ENCODE measurements at places on chromosomes 3 and 15.

GRCh38 chr3:83453056-83453455 is 1505.7 kb upstream of the CADM2 start:
- DNase-seq, result no peak

GRCh38 chr3:182241766-182242488 is 530.2 kb downstream of the SOX2 start:
- DNase-seq, result no peak

DNA sequence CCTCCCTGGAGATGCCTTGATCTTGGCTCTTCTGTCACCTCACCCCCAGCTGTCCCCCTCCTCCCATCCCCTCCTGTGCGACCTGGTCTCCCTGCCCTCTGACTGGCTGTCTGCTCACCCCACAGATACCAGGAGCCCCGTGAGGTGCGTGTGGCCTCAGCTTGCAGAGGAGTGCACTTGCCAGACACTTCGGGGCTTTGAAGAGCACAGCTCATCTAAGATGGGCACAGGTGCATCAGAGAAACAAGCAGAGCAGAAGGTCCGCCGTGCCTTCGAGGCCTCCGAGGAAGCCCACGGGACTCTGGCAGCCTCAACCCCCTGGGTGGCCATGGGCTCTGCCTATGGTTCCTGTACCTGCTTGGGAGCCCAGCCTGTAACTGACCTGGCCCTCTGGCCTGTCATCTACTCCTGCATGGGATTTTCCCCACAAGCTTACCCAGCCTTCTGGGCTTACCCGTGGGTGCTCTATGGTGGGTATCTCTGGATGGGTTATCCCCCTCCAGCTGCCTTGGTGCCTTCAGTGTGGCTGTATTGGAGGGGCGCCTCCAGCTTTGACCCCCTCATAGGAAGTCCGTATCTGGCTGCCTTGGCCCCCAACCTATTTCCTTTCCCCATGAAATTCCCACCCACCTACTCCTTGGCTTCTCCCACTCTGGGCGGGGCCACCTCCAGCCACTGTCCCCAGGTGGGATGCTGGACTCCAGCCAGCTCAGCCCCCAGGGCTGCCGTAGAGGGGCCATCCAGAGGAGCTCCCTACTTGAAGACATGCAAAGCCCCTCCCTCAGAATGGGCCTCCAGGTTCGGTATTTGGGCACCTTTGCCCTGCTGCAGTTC is 3.8 kb downstream of the PRR23E start:
- DNase-seq, result no peak

GRCh38 chr3:12840591-12841148 is 695 bp downstream of the RPL32 start:
- no peak for DNase-seq

GRCh38 chr3:187342255-187342654 is 25.9 kb upstream of the RTP4 start:
- DNase-seq, result no peak

DNA sequence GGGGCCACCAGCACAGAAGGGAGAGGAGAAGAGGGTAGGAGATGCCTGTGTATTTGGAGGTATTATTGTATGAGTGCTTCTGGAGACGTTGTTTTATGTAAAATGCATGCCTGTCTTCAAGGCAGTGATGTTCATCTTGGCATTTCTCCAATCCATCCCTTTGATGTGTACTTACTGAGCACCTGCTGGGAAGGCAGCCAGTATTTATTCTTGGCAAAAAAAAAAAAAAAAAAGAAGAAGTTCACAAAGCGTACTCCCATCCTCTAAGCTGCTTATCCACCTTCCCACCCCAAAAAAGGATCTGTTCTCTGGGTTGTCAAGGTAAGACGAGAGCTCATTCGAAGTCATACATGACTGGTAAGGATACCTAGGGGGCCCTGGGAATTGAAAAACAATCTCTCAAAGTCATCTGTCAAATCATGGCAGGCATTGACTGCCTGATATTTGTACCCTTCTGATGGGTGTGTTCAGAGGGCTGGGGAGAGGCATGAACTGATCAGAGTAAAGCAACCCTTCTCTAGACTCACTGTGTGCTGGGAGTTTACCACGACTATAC is 30.0 kb upstream of the SLC6A1 start:
- no peak for DNase-seq

- no peak for DNase-seq
Measured at GRCh38 chr3:82743196-82743595, 981.8 kb upstream of the GBE1 start.

- DNase-seq, result no peak
Measured at GRCh38 chr3:13044496-13045240, 28.6 kb downstream of the IQSEC1 start.

- no peak for DNase-seq
Measured at GRCh38 chr3:195171093-195171873, 99.7 kb downstream of the XXYLT1 start.

DNA sequence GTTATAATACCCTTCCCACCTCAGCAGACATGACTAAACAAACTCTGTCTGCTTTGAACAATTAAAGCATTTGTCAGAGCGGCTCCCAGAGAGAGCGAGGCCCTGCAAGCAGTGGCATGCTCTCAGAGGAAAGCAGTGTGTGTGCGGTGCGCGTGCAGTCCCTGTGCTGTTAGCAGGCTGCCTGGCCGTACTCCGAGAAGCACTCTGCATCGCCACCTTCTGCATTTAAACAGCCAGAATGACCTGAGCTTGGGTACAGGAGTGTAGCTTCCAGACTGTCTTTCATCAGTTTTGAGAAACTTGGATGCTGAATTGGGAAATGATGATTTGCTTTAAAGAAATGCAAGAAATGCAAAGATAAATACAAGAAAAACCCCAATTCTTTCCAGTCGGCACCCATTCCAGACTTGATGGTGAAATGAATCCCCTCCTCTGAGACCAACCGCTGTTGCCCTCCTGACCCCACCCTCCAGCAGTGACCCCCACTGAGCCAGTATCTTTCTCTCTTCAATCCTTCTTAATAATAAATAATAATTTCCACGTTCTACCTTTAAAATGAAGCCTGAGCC is 113.5 kb downstream of the VGLL4 start:
- peak; percentile 87 for DNase-seq

DNA sequence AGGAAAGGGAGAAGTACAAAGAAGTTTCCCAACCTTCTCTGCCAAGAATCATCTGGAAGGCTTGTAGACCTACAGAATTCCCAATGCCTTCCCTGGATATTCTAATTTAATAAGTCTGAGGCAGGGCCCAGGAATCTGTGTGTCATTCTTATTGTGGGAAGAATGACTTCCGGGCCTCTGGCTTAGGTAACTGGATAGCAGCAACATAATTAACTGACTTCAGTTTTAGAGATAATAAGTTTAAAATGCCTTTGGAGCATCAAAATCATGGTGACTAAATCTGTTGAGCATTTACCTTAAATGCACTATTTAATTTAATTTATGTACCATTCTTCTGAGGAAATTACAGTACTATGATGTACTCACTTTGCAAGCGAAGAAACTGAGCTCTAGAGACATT is 44.3 kb upstream of the TM4SF1 start:
- DNase-seq, result no peak

DNA sequence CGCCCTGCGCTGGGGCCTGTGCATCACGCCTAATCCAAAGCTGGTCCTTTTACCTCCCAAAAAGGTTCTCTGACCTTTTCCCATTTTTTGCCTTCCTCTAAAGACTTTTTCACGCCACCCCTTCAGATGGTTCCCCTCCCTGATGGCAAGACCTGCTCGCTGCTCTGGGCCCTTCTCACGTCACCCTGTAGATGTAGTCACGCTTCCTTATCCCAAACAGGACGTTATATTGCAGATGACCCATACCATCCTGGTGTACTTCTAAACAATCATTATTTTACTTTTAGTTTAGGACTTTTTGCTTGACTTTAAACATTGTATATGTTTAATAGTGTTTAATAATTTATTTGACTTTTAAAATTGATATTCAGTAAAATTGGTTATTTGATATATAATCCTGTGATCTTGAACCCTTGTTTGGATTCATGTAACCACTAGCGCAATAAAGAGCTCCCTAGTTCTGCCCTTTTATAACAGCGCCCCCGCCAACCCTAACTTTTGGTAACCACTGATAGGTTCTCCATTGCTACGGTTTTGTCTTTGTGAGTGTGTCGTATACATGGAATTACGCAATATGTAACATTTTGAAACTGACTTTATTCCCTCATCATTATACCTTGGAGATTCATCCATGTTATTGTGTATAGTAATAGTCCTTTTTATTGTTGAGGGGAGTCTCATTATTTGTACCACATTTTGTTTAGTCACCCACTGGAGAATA is 159.0 kb upstream of the CHRNA7 start:
- DNase-seq, result no peak

DNA sequence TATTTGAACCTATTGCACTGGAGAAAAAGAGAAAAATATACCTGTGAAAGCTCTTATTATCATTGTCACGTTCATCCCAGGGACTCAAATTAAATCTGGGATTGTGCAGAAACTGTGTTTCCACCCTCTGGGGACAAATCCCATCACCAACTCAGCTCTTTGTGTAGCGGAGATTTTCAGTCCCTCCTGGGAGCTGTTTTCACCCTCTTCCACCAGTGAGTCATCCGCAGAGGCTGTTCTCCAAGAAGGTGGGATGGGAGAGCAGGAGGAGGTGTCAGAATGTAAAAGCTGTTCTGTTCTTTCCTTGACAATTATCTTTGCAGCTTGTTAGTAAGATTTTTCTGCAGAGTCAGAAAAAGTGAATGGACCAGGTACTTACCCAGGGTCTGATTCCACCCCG is 28.0 kb downstream of the SV2B start:
- no peak for DNase-seq

DNA sequence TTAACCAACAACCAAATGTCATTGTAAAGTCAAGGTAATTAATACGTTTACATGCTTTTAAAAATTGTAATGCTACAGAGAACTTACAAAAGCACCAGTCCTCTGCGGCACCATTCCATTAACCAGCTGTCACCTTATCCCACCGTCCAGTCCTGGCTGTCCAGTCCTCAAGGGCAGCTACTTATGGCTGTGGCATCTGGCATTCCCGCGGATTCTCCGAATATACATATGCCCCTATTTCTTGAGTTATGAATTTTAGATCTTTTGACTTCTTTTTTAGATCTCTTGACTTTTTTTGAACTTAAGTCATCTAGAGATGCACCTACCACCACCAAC is 382 bp upstream of the POMGNT2 start:
- DNase-seq, result no peak

GRCh38 chr3:31575448-31575847 is 42.7 kb downstream of the STT3B start:
- DNase-seq, result no peak

GRCh38 chr3:31776016-31776415 is 205.0 kb downstream of the OSBPL10 start:
- DNase-seq, result no peak

GRCh38 chr15:32029862-32030781 is at the start of gene CHRNA7:
Gene CHRNA7, plus strand, starts transcription at chr15:32030515. Its CDS starts 80 bp downstream, at chr15:32030595.
- no peak for DNase-seq

All from smooth muscle cell of the brain vasculature (primary cell).